ENCODE measurements at places on chromosomes 2 and 18.

DNA sequence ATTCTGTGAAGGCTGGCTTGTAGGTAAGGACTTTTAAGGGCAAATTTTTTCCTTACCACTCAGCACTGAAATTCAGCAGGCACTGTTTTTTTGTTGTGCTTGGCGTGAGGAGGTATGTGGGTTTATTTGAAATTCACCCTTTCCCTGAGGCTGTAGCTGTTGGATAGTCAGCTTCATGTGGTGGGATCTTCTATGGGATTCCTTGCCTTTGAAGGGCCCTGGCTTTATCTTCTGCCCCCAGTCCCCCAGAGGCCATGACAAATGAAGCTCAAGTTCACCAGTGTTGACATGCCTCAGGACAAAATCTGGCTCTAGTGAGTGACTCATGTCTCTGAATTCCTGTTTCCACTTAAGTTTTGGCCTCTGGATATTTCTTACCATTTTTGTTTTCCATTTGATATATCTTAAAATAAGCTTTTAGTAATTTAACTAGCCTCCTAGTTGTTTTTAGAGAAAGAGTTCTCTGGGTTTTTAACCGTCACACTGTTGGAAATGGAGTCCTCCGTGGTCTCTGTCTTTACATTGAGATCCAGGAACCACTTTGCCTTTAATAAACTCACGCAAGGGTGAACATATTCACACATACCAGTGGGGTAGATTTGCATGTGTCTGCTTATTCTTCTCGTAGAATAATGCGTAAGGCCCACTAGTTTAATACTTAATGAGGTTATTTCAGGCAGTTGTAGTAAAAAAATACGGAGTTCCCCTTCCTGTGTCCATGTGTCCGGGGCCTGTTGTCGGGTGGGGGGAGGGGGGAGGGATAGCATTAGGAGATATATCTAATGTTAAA is 211.1 kb upstream of the FAM98A start:
- DNase-seq: no peak

GRCh38 chr2:152176113-152176714 is 651 bp upstream of the STAM2 start:
- no peak for DNase-seq

DNA sequence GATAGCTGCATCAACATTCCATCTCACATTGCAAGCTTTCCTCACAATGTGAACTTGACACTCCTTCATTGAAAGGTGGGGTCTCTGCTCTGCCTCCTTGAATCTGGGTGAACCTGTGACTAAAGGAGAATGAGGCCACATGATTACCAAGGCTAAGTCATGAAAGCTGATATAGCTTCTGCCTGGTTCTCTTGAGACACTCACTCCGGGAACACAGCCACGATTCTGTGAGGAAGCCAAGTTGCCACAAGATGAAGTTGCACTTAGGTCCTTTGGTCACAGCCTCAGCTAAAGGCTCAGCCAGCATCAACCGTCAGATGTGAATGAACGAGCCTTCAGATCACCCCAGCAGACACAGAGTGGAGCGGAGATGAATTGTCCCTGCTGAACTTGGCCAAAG is 94.7 kb upstream of the FAM136A start:
- no peak for DNase-seq

- DNase-seq: no peak
Observed at GRCh38 chr18:74869904-74870863, 272.5 kb downstream of the ZNF407 start.

DNA sequence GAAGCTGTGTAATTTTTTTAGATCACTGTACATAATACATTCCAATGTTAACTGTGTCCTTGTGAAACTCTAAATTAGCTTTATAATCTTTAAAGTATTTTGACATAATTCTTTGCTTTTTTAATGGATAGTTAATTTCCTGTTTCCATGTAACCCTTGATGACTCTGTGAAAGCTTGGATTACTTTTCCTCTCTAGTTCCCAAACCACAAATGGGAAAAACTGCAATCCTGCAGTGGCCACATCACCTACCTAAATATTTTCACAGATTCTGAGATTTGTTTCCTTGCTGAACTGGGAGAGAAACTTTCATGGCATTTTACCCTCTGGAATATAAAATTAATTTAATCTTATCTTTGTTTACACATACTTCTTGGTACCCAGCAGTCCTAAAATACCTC is 161.6 kb upstream of the CCDC68 start:
- DNase-seq: no peak

- DNase-seq: no peak
Observed at GRCh38 chr2:37330681-37331080, 6.0 kb upstream of the PRKD3 start.

DNA sequence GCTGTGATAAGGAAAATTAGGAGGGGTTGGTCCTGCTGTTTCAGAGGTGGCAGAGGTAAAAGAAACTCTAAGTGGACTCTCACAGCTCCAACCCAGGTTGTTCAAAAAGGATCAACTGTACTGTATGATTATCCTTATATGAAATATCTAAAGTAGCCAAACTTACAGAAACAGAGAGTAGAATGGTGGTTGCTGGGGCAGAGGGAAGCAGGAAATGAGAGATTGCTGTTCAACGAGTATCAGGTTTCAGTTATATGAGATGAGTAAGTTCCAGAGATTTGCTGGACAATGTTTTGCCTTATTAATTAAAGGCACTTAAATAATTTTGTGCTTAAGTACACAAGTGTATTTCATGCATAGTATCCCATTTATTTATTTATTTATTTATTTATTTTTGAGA is 972.0 kb upstream of the LRRTM1 start:
- no peak for DNase-seq

GRCh38 chr2:133993160-133993559 is 260.7 kb upstream of the MGAT5 start:
- DNase-seq: no peak

DNA sequence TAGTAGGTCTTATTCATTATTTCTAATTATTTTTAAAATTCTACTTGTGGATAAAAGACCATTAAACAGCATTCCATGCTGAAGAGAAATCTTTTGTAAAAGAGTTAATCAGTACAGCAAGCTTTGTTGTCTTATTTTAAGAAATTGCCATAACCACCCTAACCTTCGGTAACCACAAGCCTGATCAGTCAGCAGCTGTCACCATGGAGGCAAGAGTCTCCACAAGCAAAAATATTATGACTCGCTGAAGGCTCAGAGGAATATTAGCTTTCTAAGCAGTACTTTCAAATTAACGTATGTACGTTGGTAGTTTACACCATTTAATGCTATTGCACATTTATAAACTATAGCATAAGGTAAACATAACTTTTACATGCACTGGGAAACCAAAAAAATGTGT is 650.5 kb upstream of the LINC00305 start:
- DNase-seq: no peak
